ENCODE measurements at places on chromosomes 13 and 19.

DNA sequence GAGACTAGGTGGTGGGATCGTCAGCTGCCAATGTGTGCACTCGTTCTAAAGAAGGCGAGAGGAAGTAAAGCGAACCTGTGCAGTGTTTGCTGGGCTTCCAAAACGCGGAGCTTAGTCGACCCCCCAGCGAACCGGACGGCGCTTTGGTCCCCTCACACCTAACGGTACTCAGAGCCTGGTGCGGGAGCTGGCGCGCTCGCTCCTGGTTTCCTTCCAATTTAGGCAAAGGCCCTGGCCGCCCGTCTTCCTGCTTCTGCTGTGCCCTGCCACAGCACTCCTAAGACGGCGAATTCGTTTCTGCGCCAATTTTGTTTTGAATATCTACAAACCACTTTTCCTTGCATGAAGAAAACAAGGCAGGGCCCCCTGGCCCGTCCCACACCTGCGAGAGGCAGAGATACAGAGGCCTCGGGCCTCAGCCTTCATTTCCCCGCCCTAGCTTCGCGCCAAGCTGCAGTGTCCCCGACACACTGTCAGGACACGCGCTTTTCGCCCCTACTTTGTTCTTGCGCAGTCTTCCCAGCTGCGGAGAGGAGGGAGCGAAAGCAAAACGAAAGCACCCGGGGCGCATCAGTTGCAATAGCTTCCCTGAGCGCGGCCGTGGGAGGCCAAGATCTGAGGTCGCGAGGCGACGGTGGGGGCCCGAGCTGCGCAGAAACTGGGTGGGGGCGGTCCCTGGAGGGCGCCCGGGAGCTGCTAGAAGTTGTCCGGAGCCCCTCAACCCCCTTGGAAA is 111.9 kb downstream of the KCNRG start:
- peak; percentile 30 for DNase-seq

- DNase-seq = peak; percentile 75
These were observed 129.7 kb downstream of the SLC7A1 start for GRCh38 chr13:29465741-29466293.

- no peak for DNase-seq
These were observed 62.5 kb upstream of the PDX1 start for GRCh38 chr13:27857282-27857681.

GRCh38 chr19:36093687-36094086 is 17.3 kb upstream of the OVOL3 start:
- no peak for DNase-seq

- no peak for DNase-seq
These were observed 41.6 kb upstream of the C1QTNF9 start for GRCh38 chr13:24267801-24268200.

DNA sequence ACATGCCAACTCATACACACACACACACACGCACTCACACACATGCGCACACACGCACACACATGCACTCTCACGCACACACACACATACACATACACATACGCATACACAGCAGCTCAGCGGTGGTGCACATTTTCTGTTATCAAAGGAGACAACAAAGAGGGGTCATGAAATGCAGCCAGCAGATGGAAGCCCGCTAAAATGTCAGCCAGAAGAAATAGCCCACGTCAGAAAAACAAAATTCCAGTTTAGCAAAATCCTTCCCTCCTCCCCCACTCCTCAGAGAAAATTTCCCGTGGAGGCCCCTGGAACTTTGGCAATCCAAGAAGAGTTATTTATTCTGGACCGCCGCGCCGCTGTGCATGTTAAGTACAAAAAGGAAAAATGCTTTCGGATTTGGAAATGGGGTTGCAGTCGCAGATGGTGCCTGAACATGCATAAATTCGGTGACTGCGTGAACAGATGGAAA is 114.6 kb upstream of the VSTM2B start:
- no peak for DNase-seq

GRCh38 chr19:3521104-3521445 is 15.0 kb downstream of the FZR1 start:
- DNase-seq = no peak

DNA sequence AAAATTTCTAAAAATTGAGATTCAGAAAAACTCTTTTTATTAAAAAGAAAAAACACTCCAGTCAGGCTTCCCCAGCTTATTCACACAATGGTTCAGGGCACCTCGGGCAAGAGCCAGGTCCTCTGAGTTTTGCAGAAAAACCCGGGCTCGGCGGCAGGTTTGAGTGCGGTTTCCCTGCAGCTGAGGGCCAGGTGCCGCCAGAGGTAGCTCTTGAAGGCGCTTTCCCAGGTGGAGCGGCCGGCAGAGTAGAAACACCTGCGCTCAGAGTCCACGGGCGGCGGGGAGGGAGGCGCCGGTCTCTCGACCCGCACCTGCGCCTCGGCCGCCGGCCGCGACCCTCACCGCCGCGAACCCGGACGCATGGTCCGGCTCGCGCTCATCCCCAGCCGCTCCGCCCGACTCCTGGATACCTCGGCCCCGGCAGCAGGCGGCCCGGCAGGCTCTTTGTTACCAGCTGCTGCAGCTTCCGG is 444 bp downstream of the PROSER1 start:
- DNase-seq = no peak

- DNase-seq = peak; percentile 23
These were observed 42.8 kb upstream of the SLC46A3 start for GRCh38 chr13:28761586-28761985.

- DNase-seq = no peak
These were observed 5.2 kb downstream of the HSH2D start for GRCh38 chr19:16148443-16149229.

DNA sequence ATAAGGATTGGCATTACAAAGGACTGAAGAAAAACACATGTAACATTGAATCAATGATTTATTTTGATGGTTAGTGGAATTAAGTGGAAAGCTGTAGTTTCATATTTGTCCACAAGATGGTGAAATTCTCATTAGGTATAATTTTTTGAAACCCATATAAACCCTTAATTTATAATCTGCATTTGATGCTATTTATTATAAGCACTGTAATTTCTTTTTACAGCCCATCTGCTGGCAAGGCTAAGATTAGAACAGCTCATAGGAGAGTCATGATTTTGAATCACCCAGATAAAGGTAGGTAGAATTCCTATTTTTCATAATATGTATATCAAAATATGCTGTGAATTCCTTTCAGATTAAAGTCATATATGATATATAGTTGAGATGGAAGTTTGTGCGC is 62.2 kb downstream of the DNAJC15 start:
- peak; percentile 69 for DNase-seq

GRCh38 chr19:35006342-35006998 is 6.3 kb downstream of the GRAMD1A start:
- DNase-seq = no peak

DNA sequence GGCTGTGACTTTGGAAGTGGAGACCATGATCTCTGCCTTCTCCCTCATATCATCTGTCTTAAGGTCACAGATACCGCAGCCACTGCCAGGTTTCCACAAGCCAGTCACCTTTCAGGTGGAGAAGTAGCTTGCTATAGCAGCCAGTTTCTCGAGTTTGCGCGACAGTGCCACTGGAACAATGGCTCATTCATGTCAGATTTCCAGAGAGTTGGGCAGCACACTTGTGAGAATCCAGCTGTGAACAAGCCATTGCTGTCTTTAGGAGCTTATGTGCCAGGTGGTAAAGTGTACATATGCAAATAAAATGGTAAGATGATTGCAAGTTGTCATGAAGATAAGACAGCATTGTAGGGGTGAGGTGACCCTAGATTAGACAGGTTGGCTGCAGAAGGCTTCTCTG is 22.3 kb downstream of the GARRE1 start:
- DNase-seq = no peak

All from foreskin fibroblast (primary cell).